ENCODE measurements at places on chromosomes 7 and 10.

- no peak for DNase-seq
These were observed 50.0 kb upstream of the PITRM1 start for GRCh38 chr10:3222626-3223025.

DNA sequence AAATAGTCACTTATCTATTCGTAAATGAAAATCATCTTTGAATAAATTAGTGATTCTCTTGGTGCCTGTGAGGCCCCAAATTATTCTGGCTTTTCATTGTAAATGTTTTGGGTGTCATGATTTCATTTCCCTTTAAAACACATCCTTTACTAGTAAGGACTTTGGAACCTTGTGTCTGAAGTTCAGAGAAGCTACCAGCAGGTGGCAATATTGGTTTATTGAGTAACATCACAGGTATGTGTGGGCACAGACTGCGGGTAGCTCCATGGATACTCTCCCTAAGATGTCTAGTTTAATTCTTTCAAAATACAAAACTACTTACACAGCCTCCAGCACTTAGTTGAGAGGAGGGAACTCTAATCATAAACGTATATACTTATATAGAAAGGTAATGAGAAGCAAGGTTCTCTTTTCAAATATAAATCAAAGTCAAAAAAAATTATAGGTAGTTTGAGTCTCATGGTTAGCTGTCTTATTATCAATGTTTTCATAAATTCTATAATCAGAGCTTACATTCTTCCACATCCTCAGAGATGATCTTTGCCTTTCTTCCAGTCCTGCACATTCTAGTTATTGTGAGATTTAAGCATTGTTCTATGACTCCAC, 449.6 kb downstream of the GRM8 start:
- DNase-seq = no peak

GRCh38 chr7:34747867-34748727, 90.1 kb downstream of the NPSR1 start:
- no peak for DNase-seq

- no peak for DNase-seq
These were observed 6.6 kb downstream of the C10orf90 start for GRCh38 chr10:126663880-126664279.

DNA sequence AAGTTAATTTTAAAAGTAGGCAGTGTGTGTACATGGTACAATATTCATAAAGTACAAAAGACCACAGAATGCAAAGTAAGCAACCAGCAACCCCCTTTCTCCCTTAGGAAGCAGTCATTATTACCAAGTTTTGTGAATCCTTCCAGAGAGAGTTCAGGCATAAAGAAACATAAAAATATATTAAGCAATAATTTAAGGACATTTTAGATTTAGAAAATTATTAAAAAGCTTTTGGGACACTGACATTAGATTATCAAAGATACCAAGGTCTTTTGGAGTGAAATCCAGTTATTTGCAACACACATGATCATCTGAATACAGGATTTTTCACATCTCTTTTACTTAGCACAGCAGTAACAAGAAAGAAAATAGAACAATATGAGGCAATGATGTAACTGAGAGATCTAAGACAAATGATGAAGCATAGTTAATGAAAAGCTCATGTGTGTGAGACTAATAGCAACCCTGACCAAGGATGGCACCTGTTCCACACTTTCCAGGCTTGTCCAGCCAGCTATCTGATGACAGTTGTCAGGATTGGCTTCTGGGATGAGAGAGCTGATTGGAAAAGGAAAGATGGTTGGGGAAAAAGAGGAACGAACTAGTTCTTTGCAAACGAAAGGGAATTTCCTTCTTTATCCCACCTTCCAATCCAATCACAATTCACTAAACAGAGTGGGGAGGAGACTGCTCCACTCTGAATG, 115.5 kb upstream of the LAMB4 start:
- DNase-seq = no peak

- DNase-seq = no peak
These were observed 197.8 kb upstream of the TMEM72 start for GRCh38 chr10:44713307-44713706.

GRCh38 chr7:106749165-106749564, 88.2 kb upstream of the CCDC71L start:
- DNase-seq = no peak

DNA sequence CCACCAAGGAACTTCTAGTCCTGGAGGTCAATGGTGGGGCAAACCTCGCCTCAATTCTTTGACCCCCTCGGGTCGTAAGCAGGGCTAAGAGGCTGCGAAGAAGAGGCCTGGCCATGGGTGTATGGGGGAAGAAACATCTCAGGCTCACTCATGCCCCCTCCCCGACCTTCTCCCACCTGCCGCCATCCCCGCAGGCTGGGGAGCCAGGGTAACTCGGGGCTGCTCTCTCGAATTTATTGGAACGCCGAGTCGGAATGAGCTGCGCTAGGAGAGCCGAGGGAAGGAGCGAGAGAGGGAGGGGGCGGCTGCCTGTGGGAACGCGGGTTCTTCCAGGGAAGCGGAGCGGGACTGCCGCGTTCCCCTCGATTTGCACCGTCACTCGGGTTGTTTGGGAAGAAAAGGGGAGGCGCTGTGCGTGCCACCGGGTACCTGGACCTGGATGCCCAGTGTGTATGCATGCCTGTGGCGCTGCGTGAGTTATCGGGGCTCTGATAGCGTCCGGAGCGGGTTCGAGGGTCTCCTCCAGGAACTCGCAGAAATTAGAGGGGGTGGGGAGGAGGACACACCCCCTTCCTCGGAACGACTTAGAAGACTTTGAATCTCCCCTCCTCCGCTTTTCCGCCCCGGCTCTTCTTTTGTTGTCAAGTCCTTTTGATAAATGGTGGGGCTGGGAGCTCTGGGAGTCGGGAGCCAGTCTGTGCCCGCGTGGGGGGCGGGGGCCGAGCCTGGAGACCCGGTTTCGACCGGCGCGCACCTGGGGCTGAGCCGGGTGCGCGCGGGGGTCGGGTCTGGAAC, 1.8 kb upstream of the ZNF503 start:
- DNase-seq = no peak

Data from CD8-positive, alpha-beta memory T cell (primary cell).